ENCODE measurements at places on chromosomes 2 and 18.

GRCh38 chr2:102355526-102356380 lies at the start of gene IL18R1:
Gene IL18R1, plus strand, starts transcription at chr2:102355796. Its CDS starts 6,865 bp downstream, at chr2:102362661.
- DNase-seq = peak; percentile 63

DNA sequence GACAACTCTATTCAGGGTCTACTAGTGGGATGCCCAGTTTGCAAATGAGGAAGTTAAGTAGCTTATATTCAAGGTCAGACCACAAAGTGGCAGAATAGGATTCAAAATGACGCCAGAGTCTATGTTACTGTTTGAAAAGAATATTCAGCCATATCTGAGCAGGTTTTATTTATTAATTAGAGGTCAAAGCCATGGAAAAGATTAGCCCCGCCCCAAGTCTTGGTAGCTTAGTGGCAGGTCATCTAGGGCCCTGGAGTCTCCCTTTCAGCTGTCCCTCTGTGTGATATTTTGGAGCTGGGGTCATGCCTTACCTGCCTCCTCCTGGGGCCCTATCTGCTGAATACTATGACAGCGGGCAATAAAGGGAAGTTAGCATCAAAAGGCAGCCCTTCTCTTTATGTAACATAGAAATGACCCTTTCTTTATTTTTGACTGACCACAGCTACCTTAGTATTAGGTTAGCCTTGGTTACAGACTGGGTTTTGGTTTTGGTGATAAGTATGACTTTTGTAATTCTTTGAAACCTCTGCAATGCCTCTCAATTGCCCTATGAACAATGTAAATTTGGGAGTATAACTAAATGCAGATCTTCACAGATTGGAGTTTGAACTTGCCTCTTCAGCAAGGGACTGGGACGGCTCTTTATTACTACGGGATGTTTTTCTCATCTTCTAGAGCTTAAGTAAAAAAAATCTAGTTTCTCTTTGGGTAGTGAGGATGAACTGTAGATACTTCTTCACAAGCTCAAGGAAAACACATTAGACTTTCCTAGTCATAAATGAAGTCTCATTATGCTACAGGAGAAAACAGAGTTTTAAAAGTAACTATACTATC lies 153.0 kb upstream of the ITGA4 start:
- no peak for DNase-seq

GRCh38 chr2:175350105-175350504 lies 168.6 kb upstream of the ATP5MC3 start:
- no peak for DNase-seq

GRCh38 chr2:138058427-138058826 lies 94.2 kb downstream of the HNMT start:
- DNase-seq = no peak

GRCh38 chr18:47996091-47996541 lies 65.7 kb upstream of the SMAD2 start:
- no peak for DNase-seq

DNA sequence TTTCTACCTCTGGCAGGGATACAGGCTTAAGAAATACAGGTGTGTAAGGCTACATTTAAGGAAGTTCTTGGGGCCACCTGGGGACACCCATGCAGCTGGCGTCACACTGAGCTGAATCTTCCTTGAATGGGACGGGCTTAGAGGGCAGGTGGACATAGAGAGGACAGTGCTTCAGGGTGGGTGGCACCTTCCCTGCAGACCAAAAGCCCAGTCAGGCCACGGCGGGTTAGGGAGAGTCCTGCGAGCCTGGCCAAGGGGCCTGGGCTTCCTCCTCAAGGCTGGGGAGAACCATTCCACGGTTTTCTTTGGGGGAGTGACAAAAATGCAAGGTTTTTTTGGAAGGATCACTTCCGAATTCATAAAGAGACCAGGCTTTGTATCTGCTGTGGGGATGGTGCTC lies 73.4 kb downstream of the GNAL start:
- DNase-seq = no peak

- no peak for DNase-seq
Observed at GRCh38 chr18:52237551-52237950, 102.4 kb upstream of the DCC start.

DNA sequence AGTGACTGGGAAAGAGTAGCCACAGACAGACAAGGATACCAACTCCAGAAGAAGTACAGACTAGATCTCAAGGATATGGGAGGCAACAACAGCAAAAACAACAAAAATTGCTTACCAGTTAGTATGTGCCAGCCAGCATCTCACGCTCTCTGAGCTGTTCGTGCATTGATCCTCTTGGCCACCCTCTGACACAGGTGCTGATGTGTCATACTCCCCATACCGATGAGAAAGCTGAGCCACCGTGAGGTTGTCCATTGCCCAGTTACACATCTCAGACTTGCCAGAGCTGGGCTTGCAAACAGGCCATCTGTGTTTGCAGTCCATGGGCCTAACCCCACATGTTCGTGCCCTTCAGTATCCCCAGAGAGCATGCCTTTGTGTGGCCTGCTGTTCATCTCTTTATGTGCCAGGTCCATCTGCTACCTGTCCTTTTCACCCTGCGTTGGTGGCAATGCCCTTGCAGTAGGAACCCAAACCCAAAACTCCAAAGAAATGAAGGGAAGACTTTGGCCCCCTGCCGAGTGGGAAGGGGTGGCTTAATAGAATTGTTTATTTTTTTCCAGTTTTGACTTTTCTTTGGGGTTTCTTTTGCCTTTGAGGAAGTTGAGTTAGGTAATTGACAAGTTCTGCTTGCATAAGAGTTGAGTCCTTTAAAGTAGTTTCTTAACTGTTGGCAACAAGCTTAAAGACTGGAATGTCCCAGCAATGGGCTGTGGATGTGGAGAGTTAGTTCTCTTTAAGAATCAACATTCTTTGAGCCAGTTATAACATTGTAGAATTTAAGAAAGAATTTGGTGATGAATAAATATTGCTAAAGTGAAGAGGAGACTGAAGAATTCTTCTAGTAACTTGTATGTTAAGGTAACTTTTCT lies 46.7 kb downstream of the LYPD6B start:
- DNase-seq = no peak

- no peak for DNase-seq
Observed at GRCh38 chr18:7417727-7418126, 149.4 kb upstream of the PTPRM start.

DNA sequence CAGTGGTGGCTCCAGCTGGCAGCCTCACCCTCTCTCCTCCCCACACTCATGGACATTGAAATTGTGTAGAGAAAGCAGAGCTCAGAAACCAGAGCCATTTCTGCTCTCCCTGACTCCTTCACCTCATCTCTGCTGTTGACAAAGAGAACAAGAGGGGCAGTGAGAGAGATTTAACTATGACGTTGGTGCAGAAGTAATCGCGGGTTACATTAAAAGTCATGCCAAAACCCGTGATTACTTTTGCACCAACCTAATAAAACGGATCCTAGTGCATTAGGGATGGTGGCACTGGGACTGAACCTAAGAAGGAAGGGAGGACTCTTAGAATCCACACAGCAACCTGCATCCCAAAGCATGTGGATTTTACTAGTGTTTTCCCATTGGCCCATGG lies 113.3 kb upstream of the CDC42EP3 start:
- no peak for DNase-seq

- DNase-seq = no peak
Observed at GRCh38 chr2:156491176-156491575, 55.0 kb downstream of the GPD2 start.

DNA sequence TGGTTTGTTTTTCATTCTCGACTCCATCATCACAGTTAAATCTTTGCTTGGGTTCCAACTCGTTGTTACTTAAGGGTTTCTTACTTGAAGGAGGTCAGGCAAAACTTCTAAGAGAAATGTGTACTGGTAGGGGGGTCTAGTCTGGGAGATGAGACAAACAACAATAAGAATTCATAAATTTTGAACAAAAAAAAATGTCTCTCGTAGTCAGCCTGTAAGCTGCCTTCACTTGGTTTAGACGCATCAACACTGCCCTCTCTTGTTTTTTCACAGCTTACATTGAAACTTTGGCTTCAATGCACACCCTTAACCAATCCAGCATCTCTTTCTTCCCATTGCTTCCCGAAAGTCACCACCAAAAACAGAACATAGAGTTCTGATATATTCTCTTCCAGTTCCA lies 576.4 kb upstream of the PIK3C3 start:
- DNase-seq = no peak

- DNase-seq = no peak
Observed at GRCh38 chr18:75473316-75473715, 45.8 kb upstream of the SMIM21 start.

- no peak for DNase-seq
Observed at GRCh38 chr2:107634172-107634571, 192.5 kb upstream of the RGPD4 start.

GRCh38 chr18:48030616-48031480 lies 100.4 kb upstream of the SMAD2 start:
- no peak for DNase-seq

DNA sequence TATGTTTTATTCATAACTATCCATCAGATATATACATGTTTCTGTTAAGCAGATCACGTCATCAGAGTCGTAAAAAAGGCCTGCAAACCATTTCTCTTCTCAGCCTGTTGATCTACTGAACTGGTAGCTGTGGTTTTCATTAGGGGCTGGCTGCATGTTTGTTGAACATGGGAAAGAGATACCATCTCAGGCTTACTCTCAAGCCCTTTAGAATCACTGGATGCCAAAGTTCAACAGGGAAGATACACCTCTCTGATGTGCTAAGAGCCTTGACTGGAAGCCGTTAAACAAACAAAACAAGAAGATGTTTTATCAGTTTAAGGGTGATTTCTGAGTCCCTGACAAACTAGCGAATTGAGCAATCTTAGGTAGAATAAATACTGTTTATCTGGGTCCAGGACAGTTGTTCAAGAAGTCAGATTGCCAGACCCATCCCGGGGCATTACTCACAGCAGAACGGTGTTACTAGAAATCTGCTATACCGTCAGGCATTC lies 94.5 kb upstream of the LMAN1 start:
- no peak for DNase-seq

DNA sequence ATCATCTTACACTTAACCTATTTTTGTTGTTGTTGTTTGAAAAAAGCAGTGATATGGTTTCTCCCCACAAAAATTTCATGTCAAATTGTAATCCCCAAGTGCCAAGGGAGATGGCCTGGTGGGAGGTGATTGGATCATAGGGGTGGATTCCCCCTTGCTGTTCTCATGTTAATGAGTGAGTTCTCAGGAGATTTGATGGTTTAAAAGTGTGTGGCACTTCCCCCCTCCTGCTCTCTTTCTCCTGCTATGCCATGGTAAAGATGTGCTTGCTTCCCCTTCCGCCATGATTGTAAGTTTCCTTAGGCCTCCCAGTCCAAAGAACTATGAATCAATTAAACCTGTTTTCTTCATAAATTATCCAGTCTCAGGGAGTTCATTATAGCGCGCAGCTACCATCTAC lies 1362.7 kb upstream of the FAM98A start:
- no peak for DNase-seq

GRCh38 chr18:6811816-6812215 lies 82.3 kb downstream of the ARHGAP28 start:
- no peak for DNase-seq

- DNase-seq = no peak
Observed at GRCh38 chr2:207040696-207041095, 101.4 kb downstream of the CPO start.

DNA sequence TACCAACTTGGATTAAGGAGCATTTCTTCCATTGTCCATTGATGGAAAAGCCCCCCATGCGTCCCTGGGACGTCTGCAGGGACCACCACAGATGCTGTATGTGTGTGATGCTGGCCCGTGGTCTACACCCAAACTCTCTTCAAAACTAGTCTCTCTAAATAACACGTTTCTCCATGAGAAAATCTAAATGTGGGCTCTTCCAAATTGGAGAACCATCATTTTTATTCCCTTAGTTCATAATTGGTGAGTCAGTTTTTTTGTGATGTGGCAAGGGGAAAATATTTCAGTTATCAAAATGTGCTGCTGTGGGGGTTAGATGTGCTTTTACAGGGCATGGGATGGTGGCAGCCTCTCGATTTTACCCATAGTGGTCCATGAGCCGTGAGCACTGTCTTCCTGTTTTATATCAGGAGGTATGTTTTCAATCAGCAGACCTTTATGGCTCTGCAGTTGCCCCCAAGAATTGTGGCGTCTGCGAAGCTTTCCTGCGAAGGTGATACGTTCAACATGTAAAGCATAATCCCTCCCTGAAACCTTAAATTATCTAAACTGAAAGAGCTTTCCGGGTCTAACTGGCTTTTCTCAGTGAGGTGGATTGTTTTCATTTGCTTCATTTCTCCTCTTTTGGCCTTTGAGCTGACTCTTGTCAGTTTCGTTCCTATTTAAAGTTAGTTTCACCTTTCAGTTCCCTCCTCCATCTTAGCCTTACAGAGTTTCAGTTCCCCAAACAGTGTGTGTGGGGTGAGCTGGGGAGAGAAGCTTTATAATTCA lies 78.4 kb downstream of the SETBP1 start:
- peak; percentile 55 for DNase-seq

DNA sequence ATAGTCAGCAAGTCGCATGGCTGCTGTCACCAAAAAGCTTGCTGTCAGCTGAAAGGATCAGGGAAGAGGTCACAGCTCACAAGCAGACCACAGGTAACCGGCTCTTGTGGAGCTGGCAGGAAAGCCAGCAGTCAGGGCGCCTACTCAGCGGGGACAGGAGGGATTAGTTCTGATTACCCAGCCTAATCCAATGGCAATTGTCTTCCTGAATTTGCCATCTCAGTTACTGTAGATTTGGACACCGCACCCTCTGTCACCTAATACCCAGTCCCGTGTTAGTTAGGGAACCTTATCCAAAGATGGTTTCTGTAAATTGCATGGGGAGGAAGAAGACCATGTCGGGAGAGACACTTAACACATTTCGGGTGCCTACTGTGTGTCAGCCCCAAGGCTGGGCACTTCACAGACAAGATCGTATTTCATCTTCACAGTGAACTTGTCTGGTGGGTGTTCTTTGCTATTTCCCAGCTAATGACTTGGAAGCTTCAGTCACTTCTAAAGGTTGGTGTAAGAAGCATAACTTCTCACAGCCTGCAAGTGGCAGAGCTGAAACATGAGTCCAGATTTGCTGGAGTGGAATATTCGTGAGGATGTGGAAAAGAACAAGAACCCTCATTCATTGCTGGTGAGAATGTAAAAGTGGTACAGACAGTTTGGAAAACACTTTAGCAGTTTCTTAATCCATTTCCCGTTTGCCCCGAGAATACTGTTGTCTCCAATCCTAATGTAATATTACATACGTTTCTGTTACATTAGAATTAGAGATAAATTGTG lies 9.9 kb downstream of the ALPK2 start:
- no peak for DNase-seq

GRCh38 chr2:240392084-240392947 lies 43.1 kb upstream of the GPC1 start:
- no peak for DNase-seq
